ENCODE measurements at places on chromosomes 1 and 21. TPM values are rescaled to one million over a fixed set of nuclear protein-coding genes. Genes with fewer than 3 reads are reported as not detected.

Gene NGF
- 19.6 TPM for total RNA-seq

Gene ZYG11B
- 34.3 TPM for total RNA-seq

Gene OR2T33
- total RNA-seq: not detected

- no peak for DNase-seq
These were observed 53.8 kb upstream of the ZSWIM5 start for GRCh38 chr1:45260244-45260643.

DNA sequence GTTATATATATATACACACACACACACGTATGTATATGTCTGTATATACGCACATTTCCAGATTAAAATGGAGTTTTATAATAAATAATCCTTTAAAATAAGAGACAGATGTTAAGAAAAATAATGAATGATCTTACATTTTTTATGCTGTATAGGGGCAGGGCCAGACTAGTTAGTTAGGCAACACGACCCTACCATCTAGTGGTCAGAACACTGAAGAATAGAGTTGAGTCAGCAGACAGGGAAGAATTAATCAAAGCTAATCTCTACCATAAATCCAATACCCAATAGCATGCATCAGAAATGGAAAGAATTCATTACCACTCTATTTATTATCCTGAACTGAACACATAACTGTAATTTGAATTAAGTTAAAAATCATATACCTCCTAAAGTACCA is 156.7 kb downstream of the BRINP3 start:
- no peak for DNase-seq

DNA sequence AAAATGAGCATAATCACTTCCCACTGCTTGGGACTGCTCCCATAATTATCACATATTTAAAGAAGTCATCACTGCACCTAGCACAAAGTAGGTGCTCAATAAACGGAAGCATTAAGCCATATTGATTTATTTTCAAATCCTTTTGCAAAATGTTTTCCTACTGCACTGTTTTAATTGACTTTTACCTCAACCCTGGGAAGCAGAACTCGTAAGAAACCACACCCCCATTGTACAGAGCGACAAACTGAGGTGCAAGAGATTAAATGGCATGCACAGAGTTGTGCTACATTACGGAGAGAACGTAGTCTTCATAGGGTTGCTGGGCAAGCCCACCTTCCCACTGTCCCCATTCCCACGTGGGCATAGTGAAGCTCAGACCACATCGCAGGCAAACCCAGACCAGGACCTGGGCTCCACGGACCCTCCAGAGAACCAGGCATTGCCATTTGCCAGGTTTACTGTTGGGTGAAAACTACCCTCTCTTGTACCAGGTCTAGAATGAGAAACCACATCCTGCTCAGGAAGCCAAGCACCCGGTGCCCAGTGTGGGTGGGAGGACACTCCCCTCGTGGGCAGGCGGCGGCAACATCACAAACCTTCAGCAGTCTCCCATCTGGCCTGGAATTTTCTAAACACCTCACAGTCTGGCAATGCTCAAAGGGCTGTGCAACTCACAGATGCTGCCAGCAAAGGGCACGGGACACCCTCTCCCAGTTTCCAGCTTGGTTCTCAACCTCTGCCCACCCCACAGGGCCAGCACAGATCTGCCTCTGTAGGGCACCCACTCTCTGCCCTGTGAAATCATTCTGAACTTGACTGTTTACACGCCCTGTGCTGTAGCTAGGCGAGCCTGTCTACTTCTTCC is 8.2 kb downstream of the IFFO2 start:
- DNase-seq: no peak

DNA sequence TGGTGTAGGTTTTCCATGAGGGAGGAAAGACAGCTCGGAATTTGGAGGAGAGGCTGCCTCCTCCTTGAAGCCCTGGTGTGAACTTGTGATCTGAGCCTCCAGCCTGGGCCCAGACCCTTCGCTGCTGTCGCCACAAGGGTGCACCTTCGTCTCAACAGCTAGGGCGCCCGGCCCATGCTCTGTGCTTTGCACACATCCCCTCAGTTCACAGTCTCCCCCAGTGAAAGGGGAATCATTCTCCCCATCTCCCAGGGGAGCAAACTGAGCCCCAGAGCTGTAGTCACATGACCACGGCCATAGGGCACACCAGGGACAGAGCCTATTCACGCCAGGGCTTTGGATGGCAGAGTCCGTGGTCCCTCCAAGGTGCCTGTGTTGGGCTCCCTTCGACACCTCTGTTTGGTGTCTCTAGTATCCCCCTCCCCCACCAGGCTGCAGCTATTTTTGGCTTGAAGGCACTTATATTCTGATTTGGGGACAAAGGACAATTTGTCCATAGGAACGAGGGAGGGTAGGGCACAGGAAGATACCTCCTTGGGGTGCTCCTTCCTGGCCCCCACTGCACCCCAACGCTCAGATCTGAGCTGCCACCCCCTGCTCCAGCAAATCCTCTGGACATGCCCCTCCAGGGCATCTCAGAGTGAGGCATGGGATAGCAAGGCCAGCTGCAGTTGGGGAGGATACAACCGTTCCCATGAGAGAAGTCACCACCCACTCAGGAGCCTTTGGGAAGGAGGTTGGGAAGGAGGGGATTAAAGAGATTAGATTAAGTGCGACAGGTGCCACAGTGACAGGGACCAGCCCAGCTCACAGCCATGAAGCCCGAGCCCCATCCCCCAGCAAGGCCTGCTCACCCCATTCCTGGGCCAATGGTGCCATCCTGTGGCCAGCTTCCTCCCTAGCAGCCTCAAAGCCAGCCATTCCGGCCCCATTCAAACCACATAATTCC is 15.7 kb downstream of the MATN1 start:
- no peak for DNase-seq

DNA sequence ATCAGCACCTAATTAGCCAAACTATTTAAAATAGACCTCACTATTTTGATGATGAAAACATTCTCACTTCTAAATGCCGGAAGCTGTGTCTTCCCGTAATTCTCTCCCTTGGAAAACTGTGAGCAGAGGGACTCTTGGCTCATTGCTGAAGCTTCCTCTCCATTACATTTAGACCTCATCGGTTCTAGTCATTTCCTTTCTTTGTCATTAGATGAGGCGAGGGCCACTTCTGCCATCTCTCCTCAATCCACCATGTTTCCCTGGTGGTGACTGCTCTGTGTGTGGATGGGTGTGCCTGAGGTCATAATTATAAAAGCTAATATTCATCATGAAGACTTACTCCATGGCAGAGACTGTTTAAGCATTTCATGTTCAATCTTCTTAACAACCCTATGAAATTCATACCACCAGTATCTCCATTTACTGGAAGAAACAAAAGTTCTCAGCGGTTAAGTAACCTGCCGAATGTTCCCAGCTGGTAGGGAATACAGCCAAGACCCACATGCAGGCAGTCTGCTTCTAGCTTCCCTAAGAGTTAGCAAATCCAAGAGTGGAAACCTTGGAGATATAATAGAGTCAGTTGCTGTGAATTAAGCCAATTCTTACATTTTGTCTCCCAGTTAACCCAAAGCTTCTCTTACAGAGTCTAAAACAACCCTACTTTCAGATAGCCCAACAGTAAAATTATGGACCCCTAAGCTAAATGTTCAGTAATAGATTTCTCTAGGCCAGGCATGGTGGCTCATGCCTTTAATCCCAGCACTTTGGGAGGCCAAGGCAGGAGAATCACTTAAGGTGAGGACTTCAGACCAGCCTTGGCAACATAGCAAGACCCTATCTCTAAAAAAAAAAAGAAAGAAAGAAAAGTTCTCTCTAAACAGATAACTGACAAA is 156.2 kb downstream of the ZBTB18 start:
- DNase-seq: no peak

- DNase-seq: no peak
These were observed 15.3 kb downstream of the CASZ1 start for GRCh38 chr1:10781137-10781536.

DNA sequence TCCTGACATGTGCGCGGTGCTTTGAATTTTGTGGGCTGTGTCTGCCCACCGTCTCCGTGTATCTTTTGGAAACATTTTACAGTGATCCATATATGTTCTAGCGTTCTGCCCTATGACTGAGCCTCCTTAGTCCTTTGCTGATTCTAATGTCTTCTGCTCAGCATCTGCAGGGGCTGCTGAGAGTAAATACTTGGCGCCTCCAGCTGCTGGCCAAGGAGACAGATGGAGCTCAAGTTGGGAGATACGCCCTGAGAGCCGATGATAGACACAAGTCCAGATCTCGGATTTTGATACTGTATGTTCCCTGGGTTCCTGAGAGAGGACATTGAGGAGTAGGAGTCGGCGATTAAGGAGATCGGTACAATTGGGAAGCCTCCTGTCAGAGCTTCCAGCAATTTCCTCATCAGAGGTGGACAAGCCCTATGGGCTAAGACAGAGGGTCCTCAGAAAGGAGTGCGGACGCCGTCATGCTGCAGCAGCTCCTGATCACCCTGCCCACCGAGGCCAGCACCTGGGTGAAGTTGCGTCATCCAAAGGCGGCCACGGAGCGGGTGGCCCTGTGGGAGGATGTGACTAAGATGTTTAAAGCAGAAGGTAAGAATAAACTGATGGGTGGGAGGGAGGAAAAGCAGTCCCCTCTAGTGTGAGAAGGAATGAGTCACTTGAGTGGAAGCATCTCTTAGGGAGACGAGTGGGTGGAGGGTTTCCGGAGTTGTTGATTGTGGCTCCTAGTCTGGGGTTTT is 390 bp downstream of the ZFP69B start:
- DNase-seq: no peak

- no peak for DNase-seq
These were observed 173.4 kb upstream of the HMCN1 start for GRCh38 chr1:185560760-185561159.

- DNase-seq: no peak
These were observed 515.9 kb upstream of the PKN2 start for GRCh38 chr1:88168126-88168525.
